ENCODE measurements at places on chromosomes 12 and 14.
A peak's percentile ranks its signal among the peaks of the same experiment; 100 is the strongest.

GRCh38 chr12:5921966-5922899 is 22.8 kb downstream of the ANO2 start:
- DNase-seq: no peak

- no peak for DNase-seq
Observed at GRCh38 chr14:45290547-45290946, 37.5 kb upstream of the MIS18BP1 start.

- no peak for DNase-seq
Observed at GRCh38 chr12:51687177-51687576, 96.1 kb downstream of the SCN8A start.

GRCh38 chr12:92363295-92364146 is 217.9 kb upstream of the BTG1 start:
- peak; percentile 14 for DNase-seq

- no peak for DNase-seq
Observed at GRCh38 chr12:92047393-92047826, 98.2 kb downstream of the BTG1 start.

GRCh38 chr12:24200010-24200409 is 250.5 kb upstream of the SOX5 start:
- DNase-seq: no peak

- no peak for DNase-seq
Observed at GRCh38 chr12:79250960-79251755, 386.6 kb downstream of the SYT1 start.

DNA sequence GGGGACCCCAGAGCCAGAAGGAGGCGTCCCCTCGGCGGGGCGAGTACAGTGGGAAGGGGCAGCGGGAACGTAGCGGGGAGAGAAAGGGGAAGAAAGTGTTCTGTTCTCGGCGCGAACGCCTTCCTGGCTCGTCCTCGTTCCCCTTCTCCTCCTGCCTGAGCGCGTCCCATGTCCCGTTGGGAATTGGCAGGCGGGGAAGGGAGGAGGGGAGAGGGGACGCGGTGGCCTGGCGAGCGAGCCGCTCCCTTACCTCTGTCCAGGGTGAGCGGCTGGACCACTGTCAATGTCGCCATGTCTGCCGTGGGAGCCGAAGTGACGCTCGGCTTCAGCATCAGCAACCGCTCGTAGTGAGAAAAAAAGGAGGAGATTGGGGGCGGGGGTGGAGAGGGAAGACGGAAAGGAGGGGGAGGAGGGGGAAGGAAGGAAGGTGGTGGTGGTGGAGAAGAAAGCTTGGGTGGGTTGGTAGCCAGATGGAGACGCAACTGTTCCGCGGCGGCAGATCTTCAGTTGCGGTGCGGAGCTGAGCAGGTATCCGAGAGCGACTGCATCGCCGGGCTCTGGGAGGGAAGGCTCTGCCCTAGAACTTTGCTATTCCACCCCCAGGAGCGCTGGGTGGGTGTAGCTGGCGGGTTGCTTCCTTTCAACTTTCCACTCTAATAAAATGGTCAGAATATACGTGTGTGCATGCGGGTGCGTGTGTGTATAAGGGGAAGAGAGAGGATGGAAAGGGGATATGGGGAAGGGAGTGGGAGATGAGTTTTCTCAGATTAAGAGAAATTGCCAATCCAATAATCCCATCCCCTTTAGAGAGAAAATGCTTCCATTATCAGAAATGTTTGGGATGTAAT is at the start of gene LIN7A:
Gene LIN7A, minus strand, starts transcription at position 544 of the 848 bp plus-strand sequence. Its CDS starts 212 bp downstream, at position 332.
- no peak for DNase-seq

GRCh38 chr12:53951577-53952334 is 2.9 kb upstream of the HOXC12 start:
- no peak for DNase-seq

DNA sequence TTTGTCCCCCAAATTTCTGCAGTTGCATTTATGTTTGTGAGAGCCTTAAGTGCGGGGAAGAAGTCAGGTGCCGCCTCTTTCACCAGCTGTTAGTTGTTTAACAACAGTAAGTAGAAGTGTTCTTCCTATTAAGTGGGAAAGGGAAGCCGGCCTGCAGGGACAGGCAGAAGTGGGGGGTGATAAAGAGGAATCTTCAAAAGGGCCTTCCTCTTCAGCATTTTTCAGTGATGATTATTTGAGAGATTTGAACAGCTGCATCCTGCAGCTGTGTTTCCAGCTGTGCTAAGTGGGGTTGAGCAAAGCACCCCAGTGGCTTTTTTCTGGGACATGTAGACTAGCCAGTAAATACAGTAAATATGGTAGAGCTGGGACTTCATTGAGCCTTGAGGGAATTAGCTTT is 32.1 kb upstream of the SLC38A1 start:
- no peak for DNase-seq

- DNase-seq: no peak
Observed at GRCh38 chr12:70576341-70577282, 60.6 kb downstream of the PTPRB start.

GRCh38 chr14:33814010-33814409 is 136.9 kb downstream of the EGLN3 start:
- DNase-seq: no peak

- peak; percentile 59 for DNase-seq
Observed at GRCh38 chr12:57744194-57744776, 554 bp upstream of the TSPAN31 start.

DNA sequence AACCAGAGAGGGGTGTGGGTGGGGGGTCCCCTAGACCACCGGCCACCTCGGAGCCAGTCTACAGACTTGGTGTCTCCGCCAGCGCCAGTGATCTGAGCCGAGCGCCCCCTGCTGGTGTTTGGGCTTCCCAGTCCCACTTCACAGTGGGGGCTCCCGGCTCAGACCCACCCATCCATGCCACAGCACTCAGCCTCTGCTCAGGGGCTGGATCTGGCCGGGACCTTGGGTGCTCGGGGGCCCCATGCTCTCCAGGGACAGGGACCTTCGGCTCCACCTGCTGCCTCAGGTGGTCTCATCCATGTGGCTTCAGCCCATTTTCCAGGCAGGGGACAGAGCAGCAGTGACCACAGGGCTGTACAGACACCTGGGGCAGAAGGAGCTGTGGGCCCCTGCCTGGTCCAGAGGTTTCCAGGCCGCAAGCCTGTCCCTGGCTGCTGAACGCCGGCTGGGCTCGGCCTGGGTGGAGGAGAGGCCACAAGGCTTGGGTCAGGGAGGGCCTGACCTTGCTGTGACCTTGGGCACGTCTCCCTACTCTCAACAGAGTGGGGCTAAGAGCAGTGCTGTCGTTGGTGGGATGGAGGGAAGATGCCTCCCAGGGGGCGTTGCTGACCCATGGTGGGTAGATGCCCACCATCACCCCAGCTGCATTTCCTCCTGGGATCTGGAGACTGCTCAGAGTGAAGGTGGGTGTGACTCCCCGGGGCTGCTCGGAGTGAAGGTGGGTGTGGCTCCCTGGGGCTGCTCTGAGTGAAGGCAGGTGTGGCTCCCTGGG is 86.3 kb downstream of the KIF26A start:
- peak; percentile 16 for DNase-seq

DNA sequence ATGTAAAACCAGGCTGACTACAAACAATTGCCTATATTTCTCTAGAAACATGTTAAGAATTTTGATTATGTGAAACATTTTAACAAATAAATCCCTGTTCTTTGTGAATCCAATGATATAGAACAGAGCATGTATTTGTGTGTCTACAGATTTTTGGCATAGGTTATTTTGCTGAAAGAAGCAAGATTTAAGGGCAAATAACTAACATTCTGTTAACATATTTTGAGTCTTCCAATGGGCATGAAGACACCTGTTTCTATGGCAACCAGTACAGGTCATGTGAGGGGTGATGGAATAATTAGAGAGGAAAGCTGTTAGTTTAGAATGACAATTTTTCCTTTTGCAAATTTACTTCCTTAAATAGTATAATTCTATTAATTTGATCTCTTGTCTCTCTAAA is 8.8 kb downstream of the ART4 start:
- DNase-seq: no peak

GRCh38 chr12:79643821-79644220 is 46.9 kb downstream of the PAWR start:
- no peak for DNase-seq

DNA sequence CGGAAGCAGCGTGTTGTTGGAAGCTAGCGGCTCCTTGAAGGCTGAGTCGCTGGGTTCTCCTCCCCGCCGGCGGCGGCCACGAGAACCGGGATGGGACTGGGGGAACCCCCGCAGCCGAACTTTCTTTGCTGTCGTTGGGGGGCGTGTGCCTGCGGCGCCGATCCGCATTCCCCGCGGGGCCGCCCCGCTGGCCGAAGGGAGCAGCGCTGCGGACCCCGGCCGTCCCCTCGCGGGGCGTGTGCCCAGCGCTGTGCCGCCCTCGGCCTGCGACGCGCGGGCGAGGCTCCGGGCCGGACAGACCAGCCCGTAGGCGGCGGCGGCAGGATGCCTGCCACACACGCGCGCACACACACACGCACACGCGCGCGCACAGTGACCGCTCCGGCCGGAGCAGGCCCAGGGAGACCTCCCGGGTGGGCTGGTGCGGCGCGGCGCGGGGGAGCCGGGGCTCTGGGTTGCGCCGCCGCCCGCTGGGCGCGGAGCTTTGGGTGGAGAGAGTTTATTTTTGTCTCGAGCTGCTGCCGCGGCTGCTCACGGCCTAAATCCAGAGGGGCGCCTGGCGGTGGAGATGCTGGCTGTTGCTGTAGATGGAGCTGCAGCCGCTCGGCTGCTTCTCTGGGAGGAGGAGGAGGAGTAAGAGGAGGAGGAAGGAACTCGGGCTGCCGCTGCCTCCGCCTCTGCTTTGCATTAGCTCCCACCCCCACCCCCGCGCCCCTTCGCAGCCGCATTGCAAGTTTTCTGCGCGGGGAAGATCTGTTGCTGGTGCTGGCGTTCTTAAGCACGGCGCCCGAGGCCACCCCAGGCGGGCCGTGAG is at the start of gene SAMD4A:
Gene SAMD4A, plus strand, starts transcription at position 719 of the 814 bp plus-strand sequence. CDS start 789 bp downstream, outside the sequence.
- peak; percentile 51 for DNase-seq

DNA sequence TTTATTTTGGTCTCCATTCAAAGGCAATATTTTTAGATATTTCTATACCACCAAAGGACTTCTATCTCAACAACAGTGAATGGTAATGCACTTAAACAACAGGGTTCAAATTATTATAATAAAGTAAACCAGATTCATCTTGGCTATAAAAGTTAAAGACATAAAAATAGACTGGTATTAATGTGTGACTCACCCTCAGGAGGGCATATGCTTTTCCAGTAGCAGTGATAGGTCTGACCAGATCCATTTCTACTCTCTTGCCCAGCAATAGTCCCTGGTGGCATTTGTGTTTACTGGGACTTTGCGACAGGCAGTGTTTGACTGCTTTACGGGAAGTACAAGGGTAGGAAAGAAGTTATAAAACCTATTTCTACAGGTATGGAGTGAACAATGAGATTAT is 353.2 kb upstream of the ATP2B1 start:
- DNase-seq: no peak

- DNase-seq: no peak
Observed at GRCh38 chr12:121144416-121144914, 11.8 kb downstream of the P2RX7 start.

GRCh38 chr14:33704481-33704880 is 246.4 kb downstream of the EGLN3 start:
- no peak for DNase-seq

DNA sequence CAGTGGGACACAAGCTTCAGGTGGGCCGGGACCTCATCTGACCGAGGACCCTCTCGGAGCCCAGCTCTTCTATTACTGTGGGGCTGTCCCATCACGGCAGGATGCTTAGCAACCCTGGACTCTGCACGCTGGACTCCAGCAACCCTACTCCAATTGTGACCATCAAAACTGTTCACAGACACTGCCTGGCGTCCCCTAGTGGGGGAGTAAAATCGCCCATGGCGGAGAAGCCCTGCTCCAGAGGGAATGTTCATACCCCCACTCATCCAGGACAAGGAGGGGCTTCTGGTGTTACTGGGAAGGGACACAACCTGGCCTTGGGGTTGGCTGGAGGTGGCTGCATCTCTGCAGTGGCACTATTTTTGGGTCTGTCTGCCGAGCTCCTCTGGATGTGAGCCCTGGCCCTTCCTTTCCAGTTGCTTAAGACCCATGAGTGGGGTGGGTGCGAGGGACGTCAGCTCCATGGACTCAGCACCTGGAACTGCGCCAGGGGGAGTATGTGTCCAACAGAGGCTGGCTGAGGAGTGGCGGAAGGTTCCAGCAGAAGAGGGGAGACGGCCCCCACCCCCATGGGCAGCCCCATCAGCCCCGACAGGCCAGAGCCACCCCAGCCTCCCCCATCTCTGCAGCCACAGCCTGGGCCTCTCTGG is 103.8 kb downstream of the RFLNA start:
- no peak for DNase-seq

DNA sequence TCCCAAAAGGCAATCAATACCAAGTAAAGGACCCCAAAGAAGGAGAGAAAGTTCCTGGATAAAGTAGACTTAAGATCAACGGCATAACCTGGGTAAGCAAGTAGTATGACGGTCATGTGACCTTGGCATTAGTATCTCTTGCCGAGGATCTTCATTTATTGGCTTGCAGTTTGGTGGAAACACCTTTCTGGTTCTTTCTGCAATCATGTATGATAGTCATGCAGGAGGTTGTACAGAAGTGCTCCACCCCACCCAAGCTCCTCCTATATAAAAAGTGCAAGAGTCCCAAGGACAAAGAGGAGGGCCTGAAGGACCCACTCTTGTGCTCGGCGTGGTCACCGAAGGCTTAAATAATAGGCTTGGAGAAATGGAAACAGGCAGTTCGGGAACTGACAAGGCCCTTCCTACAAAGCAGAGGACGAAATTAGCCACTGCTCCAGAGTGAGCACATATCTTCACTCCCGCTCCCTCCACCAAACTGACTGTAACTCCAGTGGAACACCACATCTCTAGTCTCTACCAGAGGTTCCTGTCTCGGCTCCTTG is 750 bp downstream of the CS start:
- no peak for DNase-seq

DNA sequence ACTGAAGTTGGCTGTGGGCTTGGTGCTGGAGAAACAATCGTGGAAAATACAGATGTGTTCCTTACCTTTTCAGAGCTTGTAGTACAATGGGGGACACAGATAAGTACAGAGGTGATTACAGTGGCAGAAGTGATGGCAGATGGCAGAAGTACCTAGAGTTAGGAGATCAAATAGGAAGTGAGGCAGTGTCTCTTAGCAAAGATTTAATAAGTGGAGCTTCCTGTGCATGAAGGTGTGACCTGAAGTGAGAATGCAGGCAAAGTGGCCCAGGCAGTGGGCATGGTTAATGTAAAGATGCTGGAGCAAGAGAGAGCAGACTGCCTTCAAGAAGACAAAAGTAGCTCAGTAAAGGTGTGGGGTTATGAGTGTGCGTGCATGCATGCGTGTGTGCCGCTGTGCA is 16.0 kb downstream of the LRRK2 start:
- no peak for DNase-seq

DNA sequence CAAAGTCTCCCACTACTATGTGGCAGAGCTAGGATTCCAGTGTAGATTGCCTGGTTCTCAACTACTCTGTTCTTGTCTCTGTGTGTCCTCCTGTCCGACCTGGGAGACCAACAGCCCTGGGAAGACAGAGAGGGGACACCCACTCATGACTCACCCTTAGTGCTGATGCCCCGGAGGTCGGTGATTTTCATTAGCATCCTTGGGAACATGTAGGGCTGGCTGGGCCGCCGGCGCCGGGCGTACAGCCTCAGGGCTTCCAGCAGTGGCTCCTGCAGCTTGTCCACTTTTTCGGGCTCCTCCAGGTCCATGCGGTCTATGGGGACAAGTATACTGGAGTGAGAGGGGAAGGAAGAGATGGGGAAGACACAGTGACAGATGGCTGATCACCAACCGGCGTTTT is 5.9 kb upstream of the ITGB7 start:
- no peak for DNase-seq

All from T-helper 9 cell (primary cell).